ENCODE measurements at places on chromosomes 5 and 9. TPM values are rescaled to one million over a fixed set of nuclear protein-coding genes. Genes with fewer than 3 reads are reported as not detected.

Gene TERT
- total RNA-seq, result not detected

Gene LTC4S
- total RNA-seq, result 13.4 TPM

Gene FGF18
- total RNA-seq, result 0.59 TPM

Gene SLC36A2
- total RNA-seq, result not detected

Gene CDH6
- total RNA-seq, result 0.43 TPM

Measured in spleen (tissue), 13 donors.